NCI-H2081 (cell line): ENCODE measurements at places on chromosomes 2 and 18.

DNA sequence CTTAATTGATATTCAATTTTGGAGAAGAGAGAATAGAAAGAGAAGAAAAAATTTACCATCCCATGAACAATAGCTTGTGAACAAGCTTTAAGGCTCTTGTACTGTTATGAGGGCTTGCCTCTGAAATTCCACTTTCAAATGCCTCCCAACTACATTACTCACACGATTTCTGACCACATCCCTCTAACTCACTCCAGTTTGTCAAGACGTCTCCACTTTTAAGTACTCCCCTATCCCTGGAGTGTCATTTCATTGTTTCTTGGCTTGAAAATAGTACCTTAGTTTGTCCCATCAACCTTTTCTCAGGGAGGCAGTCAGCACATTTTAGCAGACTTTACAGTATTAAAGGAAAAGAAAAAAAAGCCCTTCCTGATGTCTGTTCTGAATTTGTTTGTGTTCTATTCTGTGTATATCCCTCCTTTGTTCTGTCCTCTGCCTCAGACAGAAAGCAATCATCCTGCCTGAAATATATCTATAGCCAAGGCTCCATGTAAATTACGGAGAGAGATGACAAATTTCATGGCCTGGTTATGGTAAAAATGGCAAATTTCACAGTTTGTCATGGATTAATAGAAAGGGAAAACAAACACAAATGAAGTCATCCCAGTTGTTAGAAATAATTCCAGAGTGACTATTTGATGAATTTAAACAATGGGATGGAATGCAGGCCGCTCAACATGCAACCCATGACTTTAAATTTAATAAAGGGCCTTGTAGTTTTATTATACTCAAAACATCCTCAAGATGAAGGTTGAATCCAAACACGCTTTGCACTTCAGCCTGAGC is 228.8 kb downstream of the ETAA1 start:
- DNase-seq = no peak

DNA sequence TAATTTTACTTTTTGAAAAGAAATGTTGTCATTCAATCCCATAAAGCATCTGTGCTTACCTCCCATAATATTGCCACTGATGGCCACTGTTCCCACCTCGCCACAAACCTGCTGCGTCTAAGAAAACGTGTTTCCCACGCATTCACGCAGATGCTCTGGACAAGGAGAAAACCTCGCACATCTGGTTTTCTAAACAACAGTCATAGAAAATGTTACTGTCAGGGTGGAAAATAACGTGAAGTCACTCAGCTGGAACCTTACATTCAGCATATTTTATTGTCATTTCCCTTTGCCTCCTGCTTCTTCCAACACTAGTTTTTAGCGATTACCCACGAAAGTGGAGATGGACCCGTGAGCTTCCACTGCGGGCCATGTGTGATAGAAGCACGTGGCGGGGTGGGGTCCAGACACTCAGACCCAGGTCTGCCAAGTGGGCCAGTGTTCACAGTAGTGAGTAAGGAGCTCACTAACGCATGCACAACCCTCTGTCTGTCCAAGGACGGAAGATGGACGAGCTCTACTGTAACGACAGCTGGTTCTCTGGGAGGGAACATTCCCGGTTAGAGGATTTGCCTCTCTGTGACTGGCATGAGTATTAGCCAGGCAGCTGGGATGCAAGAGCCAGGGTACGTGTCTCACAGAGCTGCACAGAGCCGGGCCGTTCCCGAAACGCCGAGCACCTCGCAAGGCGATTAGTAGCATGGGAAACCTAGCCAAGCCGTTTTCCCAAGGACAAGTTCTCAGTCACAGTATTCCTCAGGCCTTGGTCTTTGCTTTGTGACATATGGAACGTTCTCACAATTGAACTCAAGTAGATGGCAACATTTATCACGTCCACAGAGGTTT is 94.5 kb downstream of the MTCL1 start:
- DNase-seq = no peak

DNA sequence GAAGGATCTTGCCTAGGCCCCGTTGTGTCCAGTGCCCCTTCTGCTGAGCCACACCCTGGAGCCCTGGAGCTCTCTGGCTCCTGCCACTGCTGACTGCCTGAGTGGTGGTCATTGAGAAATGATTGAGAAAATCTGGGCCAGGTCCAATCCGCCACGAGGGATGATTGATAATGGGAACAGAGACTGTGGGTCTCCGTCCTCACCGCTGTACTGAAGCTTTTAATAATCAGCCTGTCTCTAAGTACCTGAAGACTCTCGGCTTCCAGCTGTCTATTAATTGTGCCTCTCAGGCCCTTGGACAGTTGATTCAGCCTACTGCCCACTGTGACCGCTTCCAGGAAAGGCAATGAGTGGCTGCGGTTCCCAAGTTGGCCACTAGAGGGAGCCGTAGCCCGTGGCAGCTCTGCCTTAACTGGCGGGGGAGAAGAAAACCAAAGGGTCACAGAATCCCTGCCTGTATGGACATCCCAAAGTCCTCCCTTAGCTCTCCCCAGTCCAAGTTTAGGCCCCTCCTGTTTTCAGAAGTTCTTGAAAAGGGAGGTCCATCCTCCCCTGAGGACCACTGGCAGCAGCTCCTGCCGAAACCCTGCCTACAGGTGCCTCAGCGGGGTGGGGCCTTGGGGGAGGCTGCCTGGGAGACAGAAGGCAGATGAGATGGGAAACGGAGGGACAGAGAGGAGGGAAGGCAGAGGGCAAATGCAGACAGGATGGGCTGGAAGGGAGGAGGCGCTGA is 213.6 kb downstream of the TNS1 start:
- peak; percentile 41 for DNase-seq

GRCh38 chr18:76620321-76621170 is 125.5 kb upstream of the ZNF516 start:
- DNase-seq = no peak

DNA sequence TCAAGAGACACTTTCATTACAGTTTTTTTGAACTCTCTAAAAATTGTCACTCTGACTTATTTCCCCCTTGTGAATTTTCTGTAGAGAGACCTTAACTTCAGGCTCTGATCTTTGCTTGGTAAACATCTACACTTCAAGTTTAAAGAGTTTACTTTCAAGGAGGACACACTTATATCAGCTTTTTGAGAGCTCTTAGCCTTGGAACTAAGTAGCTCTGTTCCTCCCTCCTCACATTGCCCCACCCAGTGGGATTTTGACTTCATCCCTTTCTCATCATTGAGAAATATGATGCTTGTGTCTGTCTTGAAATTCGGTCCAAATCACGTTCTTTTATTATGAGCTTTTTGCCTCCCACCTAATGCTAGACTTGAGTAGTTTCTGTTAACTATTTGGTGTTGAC is 433.4 kb upstream of the MEIS1 start:
- DNase-seq = no peak

DNA sequence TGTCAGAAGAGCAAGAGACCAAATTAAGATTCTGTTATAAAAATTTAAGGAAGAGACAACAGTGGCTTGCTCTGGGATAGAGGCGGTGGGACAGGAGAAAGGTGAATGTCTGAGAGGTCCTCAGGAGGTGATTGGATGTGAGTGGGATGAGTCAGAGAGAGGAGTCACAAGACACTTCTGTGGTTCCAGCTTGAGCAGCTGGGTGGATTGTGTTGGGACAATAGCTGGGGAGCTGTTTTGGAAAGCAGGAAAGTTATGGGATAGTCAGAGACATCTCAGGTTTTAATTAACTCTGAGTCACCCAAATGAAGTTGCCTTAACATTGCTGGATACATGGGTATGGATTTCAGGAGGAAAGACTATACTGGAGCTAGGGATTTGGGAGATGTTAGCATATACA is 218.0 kb upstream of the TRIB2 start:
- no peak for DNase-seq
